ENCODE measurements at places on chromosomes 1 and 21.

DNA sequence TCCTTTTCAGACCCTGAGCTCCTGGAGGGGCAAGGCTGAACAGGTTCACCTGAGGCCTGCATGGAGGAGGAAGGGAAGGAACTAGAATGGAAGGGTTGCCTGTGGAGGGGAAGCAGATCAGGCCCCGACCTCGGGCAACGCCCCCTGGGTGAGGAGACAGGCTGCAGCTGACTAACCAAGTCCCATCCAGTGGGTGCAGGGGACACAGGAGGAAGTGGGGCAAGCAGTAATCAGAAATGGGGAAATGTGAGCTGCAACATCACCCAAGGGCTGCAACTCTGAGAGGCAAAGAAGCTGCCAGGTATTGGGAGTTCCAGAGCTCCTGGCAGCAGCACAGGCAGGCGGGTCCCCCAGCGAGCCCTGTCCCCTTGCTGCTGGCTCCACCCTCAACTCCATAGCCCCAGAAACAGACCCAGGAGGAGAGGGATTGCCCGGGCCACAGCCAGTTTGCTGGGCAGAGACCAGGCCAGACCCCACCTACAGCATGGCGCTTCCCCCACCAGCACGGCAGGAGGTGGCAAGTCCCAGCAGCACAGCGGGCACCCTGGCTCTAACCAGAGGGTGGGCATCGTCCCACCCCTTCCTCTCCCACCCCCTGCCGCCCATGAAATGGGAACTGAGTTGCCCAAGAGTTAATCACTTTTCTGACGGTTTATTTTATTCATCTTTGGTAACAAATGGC is 38.5 kb downstream of the MRPL37 start:
- DNase-seq, result no peak

- DNase-seq, result no peak
These were observed 171.4 kb upstream of the ZP4 start for GRCh38 chr1:238061967-238062613.

DNA sequence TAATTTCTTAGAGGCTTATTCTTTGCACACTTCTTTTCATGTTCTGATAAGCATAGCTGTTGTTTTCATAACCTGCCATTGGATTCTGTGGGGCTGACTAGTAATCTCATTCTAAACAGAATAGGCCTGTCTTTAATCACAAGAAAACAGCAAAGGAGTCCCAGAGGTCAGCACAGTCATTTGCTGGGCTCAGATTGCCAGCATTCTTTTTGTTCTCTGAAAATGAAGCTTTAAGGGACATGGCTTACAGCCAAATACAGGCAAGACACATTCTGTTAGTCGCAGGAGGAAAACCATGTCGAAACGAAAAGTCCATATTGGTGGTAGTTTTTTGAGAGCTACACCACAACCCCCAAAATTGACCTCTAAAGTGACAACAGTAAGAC is 75.0 kb downstream of the MRPS6 start:
- DNase-seq, result no peak

DNA sequence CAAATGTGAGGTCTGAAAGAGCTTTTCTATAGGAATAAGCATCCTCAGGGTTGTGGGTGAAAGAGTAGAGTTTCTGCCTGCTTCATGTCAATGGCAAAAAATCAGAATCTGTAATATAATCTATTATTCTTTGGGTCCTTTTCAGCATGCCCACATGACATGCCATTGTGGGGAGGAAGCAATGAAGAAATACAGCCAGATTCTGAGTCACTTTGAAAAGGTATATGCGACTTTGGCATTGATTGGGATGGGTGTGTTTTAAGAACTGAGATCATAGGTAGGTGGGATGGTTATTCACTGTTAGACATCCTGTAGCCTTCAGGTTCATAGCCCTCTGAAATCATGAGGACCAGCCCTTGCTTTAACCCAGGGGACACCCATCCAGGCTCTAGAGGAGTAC is 1.8 kb downstream of the IL20 start:
- no peak for DNase-seq

DNA sequence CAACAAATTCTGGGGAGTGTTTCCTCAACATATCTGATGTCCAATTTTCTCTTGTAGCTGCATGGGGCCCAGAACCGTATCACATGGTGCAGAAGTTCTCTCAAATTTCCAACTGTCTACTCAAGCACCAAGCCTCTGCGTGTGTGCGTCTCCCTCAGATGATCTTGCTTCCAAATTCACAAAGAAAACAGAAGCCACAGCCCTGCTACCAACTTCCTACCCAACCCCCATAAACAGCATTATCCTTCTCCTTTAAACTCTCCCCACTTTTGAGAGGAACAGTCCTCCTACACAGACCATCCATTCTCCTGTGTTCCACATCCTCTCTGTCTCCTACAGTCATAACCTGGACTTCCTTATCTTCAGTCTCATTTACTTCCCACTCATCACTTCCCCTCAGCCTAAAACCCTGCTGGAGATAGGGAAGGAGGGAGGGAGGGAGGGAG is 354.1 kb downstream of the SMYD3 start:
- no peak for DNase-seq

DNA sequence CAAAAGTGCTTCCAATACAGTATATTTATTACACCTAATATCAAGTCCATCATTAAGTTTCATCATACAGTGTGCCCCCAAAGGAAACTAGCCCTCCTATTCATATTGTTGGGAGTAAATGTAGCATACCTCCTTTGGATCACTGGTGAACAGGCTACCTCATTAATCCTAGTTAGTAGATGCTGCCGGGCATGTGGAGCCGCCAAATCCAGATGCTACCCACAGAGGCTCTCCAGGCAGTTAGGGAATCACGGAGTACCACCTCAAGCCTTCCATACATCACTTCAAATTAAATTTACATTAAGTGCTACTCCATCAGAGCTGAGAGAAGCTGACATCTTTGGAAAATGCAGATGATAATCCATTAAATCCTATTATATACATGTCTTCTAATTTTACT is 121.7 kb upstream of the FOXD3 start:
- DNase-seq, result no peak

DNA sequence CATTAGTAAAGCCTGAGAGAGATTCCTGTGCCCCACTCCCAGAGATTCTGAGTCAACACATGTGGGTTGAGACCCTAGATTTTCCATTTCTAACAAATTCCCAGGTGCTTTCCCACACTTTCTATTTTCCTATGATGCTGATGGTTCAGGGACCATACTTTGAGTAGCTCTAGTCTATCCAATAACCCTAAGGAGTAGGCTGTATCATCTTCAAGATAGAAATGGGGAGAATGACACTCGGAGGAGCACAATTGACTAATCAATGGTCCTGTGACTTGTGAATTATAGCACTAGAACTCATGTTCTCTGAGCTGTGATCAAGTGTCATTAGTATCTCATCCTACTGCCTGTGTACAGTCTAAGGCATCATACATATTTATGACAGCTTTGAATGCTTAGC is 232.9 kb upstream of the B3GALT2 start:
- DNase-seq, result no peak

DNA sequence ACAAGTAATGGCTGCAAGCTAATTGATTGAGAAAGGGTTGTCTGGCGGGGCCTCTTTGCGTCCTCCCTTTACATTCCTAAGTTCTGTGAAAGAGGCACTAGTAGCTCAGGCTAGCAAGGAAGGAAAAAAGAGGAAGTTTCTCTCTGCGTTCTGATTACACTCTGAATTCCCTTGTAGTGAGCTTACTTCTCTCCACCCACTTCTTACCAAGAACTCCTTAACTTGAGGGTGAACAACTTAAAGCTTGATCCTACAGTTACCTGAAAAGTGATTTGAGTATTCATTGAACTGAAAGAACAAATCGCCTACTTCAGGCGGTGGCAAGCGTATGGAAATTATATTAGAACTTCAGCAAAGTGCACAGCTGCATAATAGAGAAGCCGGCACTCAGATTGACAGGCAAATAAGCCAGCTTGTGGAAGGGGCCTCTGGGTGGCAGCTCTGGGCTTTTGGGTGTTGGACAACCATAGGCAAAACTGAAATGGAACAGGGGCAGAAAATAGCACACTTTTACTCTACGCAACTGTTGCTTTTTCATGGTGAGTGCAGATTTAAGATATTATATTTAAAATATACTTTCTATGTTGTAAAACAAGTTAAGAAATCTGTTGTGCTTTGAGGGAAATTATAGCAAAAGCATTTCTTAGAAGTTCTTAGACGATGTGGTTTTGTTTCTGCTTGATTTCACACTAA is 464.5 kb downstream of the USP25 start:
- no peak for DNase-seq

DNA sequence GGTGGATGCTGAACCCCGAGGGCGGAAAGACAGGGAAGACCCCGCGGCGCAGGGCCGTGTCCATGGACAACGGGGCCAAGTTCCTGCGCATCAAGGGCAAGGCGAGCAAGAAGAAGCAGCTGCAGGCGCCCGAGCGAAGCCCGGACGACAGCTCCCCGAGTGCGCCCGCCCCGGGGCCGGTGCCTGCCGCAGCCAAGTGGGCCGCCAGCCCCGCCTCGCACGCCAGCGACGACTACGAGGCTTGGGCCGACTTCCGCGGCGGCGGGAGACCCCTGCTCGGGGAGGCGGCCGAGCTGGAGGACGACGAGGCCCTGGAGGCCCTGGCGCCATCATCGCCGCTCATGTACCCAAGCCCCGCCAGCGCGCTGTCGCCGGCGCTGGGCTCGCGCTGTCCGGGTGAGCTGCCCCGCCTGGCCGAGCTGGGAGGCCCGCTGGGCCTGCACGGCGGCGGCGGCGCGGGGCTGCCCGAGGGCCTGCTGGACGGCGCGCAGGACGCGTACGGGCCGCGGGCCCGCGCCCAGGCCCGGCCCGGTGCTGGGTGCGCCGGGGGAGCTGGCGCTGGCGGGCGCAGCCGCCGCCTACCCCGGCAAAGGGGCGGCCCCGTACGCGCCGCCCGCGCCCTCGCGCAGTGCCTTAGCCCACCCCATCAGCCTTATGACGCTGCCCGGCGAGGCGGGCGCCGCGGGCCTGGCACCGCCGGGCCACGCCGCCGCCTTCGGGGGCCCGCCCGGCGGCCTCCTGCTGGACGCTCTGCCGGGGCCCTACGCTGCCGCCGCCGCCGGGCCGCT is 20.7 kb downstream of the FOXO6 start:
- no peak for DNase-seq

DNA sequence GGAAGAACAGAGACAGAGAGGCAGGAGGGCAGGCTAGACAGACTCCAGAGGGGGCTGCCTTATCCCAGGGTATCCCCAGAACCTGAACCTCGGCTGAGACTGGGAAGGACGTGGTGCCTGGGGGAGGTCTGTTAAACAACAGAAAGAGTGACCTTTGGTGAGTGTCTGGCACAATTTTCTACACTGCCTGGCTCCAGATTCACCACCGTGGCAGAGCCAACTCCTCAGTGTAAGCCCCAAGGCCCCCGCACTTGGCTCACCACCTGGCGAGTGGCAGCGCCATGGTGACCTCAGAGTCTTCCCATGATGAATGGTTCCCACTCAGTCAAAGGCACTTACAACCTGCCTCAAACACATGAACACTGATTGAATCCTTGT is 6.5 kb downstream of the RD3 start:
- no peak for DNase-seq

GRCh38 chr1:2470290-2471158 is 5.6 kb upstream of the PLCH2 start:
- DNase-seq, result no peak

DNA sequence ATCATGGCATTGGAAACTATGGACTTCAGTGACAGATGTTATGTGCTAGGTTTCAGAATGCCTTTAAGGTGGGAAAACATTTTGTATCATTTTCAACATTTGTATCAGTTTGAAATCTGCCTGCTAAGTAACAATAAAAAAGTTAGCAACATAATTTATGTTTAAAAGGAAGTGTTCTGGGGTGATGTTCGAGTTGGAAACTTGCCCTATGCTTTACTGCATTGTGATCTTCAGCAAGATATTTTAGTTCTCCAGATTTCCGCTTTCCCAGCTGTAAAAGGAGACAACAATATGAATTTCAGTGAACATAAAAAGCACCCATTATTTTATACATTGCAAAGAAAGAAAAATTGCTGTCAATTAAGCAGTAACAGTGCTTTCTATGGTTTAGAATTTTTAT is 187.4 kb downstream of the DISC1 start:
- DNase-seq, result no peak

DNA sequence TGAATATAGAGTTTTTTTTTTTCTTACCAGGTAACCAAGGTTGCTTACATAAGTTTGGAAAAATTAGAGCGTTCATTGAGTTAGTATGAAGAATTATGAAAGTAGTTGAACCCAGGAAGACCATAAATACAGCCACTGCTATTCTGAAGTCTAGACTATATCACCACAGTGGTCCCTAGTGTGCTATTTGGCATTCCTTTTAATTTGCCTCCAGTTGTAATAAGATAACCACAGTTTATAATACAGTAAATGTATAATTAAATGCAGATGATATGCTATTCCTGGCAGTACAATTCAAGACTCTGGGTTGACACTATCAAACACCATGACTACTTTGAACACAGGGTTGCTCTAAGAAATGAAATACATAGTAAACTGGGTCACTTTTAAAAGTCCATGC is 270.5 kb downstream of the BRINP2 start:
- DNase-seq, result no peak

- DNase-seq, result no peak
These were observed 10.0 kb downstream of the AHDC1 start for GRCh38 chr1:27593678-27594563.

GRCh38 chr1:246629976-246630375 is 63.7 kb downstream of the CNST start:
- no peak for DNase-seq

- no peak for DNase-seq
These were observed 63.6 kb upstream of the ZC3H12A start for GRCh38 chr1:37410815-37411214.

- no peak for DNase-seq
These were observed 10.4 kb downstream of the LAMB3 start for GRCh38 chr1:209641832-209642172.

DNA sequence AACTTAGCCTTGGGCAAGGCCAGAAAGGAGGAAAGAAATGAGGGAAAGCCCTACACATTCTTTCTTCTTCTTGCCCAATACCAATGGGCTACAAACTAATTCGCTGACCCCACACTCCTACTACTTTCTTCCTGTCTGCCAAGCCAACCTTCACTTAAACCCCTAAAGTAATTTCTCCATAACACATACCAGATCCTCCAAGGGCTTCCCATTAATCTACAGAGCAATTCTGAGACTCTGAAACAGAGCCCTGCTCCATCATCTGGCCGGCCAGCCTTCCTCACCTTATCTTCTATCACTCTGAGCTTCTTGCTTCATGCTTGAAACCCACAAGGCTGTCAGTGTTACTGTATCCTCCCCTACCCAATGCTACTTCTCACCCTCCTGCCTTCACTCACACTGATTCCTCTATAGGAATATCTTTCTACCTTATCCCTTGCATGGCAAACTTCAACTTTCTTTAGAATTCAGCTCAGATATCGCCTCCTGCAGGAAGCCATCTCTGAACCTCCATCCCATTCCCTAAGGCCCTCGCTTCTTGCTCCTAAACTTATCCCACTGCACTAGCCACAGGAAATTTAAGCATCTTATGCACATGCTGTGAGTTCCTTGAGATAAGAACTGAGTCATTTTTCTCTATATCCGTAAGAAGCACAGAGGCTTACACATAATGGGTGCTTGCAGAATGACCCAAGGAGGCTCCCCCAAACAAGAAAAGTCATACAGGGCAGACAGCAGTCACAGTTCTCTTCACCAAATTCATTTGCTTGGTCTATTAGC is 81.9 kb downstream of the JAK1 start:
- no peak for DNase-seq

Data from NCI-H1092 (cell line).